ENCODE measurements at places on chromosomes 12 and 14. TPM values are rescaled to one million over a fixed set of nuclear protein-coding genes. Genes with fewer than 3 reads are reported as not detected.

Gene PRB2
- total RNA-seq, result not detected

Gene RPL10L
- not detected for total RNA-seq

Gene TAS2R10
- not detected for total RNA-seq

Gene STXBP6
- total RNA-seq, result 2.0 TPM

Gene ACSS3
- not detected for total RNA-seq

Gene METAP2
- 125 TPM for total RNA-seq

Gene SDSL
- 30.6 TPM for total RNA-seq

Gene GZMH
- total RNA-seq, result not detected

Gene PPP2R5E
- total RNA-seq, result 24.0 TPM

Gene AKAP3
- 0.05 TPM for total RNA-seq

Gene MDGA2
- total RNA-seq, result not detected

Gene UBR7
- total RNA-seq, result 25.5 TPM

Gene BCAT1
- 14.3 TPM for total RNA-seq

Gene ART4
- total RNA-seq, result not detected

Gene RASAL1
- total RNA-seq, result 0.56 TPM

Gene CFAP73
- not detected for total RNA-seq

Gene TAS2R42
- not detected for total RNA-seq

Gene LRCOL1
- not detected for total RNA-seq

Gene TCL1B
- not detected for total RNA-seq

Gene ANKRD33
- not detected for total RNA-seq

Gene OTOGL
- not detected for total RNA-seq

Gene COCH
- total RNA-seq, result 23.3 TPM

Gene HEBP1
- 63.3 TPM for total RNA-seq

Gene GPR135
- 1.1 TPM for total RNA-seq

Gene SRSF5
- 372 TPM for total RNA-seq

Gene SLC39A2
- not detected for total RNA-seq

Gene KRT77
- not detected for total RNA-seq

Gene CNIH1
- 254 TPM for total RNA-seq

Gene TUNAR
- total RNA-seq, result not detected

Gene RNASE3
- total RNA-seq, result not detected

Gene TBX3
- 38.2 TPM for total RNA-seq

Gene GLI1
- 6.6 TPM for total RNA-seq

Gene BEST3
- 1.8 TPM for total RNA-seq

Gene RERGL
- total RNA-seq, result not detected

Gene PSMC6
- total RNA-seq, result 81.9 TPM

Gene NFATC4
- 0.42 TPM for total RNA-seq

Gene TPH2
- total RNA-seq, result not detected

Gene HELB
- total RNA-seq, result 0.80 TPM

Gene TAS2R43
- not detected for total RNA-seq

Gene NABP2
- 59.1 TPM for total RNA-seq

Gene SP1
- total RNA-seq, result 19.6 TPM

Gene CARMIL3
- 0.35 TPM for total RNA-seq

Gene IGF1
- not detected for total RNA-seq

Gene MUCL1
- not detected for total RNA-seq

Gene RBP5
- not detected for total RNA-seq

Gene CCDC60
- not detected for total RNA-seq

Gene SPTSSA
- 36.6 TPM for total RNA-seq

Gene SLC7A8
- 1.7 TPM for total RNA-seq
